ENCODE measurements at places on chromosomes 5 and 9.

GRCh38 chr9:69141851-69142250 is 32.2 kb upstream of the TJP2 start:
- DNase-seq = no peak

- peak; percentile 96 for DNase-seq
These were observed 99.0 kb downstream of the MUSK start for GRCh38 chr9:110767559-110768063.

DNA sequence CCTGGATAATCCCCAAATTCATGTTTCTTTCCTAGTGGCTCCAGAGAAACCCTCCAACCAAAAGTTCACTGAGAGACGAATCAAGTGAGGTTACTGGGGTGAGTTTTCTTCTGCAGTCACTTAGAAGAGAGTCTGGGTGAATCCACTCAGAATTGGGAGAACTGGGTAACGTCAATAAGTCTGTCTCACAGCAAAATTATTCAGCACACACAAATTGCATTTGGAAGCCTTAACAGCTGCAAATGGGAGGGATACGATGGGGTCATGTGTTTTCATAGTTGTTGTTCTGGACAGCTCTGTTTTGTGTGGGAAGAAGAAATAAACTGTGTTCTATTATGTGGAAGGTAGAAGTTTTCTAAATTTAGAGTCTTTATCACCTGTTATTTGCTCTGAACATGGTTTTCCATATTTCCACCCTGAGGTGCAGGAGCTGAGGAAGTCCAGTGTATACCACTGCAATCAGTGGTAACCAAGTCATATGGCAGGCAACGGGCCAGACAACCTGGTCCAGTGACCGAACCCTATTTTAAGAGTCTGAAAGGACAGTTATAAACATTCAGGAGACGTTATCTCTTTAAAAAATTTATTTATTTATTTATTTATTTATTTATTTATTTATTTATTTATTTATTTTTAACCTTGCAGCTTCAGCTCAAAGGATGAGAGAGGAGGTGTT is 21.9 kb downstream of the MARCHF3 start:
- no peak for DNase-seq

DNA sequence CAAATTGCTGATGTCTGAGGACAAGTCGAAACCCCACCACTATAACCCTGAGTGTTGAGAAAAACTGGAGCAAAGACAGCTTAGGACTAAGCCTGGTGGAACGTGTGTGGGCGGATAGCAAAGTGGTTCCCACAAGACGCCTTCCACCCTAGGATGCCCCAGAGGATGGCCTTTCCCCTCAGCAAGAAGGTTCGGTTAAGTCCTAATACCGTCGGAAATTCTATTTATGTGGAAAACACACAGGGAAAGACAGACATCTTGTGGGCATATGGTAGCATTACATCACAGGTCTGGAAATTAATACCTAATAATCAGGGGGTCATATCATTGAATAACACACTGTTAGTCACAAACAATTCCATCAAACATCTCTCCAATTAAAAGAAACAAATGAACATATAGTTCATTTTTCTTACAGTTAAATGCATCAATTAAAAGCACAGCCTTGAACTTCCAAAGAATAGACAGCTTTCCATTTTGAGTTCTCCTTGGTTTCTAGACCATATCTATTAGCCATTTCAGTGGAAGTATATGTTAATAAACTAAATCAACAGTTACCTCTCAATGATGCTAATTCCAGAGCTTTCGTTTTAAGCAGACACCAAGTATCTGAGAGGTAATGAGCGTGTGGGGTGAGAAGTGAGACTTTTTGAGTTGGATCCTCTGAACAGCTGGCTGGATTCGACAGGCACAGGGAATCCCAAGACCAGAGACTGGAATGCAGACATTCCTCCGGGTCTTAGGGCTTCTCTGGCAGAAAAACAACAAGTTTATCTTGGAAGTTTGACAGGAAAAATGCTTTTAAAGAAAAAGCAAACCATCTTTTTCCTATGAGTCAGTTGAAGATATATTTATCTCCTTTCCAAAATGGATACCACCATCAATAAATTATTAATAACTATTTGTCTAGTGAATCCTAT is 2.9 kb upstream of the ICE1 start:
- peak; percentile 80 for DNase-seq

- DNase-seq = no peak
These were observed 9.9 kb upstream of the NINJ1 start for GRCh38 chr9:93143830-93144530.

All from fibroblast of pulmonary artery (primary cell).